ENCODE measurements at places on chromosomes 11 and 22. TPM values are rescaled to one million over a fixed set of nuclear protein-coding genes. Genes with fewer than 3 reads are reported as not detected.

DRD2 gene
- not detected for total RNA-seq

MAPK8IP1 gene
- 4.6 TPM for total RNA-seq

TBX10 gene
- 0.14 TPM for total RNA-seq

OR51B2 gene
- not detected for total RNA-seq

SGSM1 gene
- 8.8 TPM for total RNA-seq

ZNHIT2 gene
- 6.1 TPM for total RNA-seq

ART1 gene
- 0.58 TPM for total RNA-seq

HYLS1 gene
- total RNA-seq = 4.5 TPM

DNA sequence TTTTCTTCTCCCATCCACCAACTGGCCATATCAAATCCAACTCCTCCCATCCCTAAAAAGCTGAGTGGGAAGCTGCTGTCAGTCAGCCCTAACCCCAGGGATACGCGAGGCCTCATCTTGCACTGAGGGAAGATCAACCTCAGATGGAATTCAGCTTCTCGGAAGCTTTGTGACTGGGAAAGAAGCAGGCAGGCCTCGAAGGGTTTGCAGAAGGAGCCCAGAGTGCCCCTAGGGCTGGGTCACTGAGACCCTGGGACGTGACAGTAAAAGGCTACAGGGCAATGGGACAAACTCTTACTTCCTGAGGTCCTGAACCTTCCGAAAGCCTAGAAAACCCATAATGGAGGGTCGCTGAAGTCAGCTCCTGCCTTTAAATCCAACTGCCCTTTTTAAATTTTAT lies 34.4 kb upstream of the NNMT start:
- no peak overlapping the region for H3K27ac ChIP-seq
- peaks cover 59% of the 10 kb centered on the region for H3K4me1 ChIP-seq
- H3K4me3 ChIP-seq = no peak overlapping the region
- DNase-seq = no peak
- H3K27me3 ChIP-seq = no peaks in the 10 kb centered on the region

DNA sequence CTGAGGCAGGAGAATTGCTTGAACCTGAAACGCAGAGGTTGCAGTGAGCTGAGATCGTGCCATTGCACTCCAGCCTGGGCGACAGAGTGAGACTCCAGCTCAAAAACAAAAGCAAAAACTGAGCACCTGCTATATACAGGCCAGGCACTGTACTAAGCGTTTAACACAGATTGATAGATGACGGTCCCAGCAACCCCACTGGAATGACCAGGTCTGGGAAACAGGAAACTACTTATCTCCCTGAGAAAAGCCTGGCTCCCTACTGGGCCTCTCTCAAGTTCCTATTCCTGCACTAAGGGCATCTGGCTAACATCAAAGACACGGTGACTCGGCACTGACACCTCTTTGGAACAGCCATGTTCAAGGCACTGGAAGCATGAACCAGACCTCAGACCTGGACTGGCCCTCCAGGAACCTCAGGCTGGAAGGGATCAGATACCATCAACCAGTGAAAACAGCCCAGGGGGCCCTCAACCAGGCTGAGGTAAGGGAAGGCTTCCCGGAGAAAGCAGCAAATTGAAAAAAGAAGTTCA lies 16.6 kb downstream of the ARAP1 start:
- peak; percentile 57 for DNase-seq
- H3K4me3 ChIP-seq = no peak overlapping the region
- peaks cover 7% of the 10 kb centered on the region for H3K36me3 ChIP-seq
- peak overlapping the region; percentile 70 for H3K27ac ChIP-seq
- no peaks in the 10 kb centered on the region for H3K27me3 ChIP-seq

DNA sequence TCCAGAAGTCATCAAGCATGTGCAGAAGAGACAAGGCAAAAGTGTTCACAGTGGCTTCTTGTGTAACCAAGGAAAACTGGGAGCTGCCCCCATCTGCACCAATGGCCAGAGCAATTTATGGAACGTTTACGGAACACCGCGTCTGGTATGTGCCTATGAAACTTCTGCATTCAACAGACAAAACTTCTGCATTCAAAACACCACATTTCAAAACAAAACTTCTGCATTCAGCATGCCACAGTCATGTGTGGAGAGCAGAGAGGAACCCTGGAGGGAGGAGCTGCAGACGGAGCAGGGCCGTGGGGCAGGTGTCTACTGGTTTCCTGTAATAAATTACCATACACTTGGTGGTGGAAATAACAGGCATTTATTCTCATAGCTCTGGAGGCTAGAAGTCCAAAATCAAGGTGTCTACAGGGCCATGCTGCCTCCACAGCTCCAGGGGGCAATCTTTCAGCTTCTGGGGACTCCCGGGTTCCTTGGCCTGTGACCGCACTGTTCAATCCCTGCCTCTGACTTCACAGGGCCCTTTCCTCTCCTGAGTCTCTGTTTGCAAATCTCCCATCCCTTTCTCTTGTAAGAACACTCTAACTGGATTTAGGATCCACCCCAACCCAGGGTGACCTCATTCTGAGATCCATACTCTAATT lies 32.2 kb downstream of the RPL3 start:
- no peaks in the 10 kb centered on the region for H3K27me3 ChIP-seq
- H3K4me1 ChIP-seq = peaks cover 46% of the 10 kb centered on the region
- H3K4me3 ChIP-seq = no peak overlapping the region
- H3K27ac ChIP-seq = peak overlapping the region; percentile 47
- no peaks in the 10 kb centered on the region for H3K36me3 ChIP-seq
- DNase-seq = no peak

DNA sequence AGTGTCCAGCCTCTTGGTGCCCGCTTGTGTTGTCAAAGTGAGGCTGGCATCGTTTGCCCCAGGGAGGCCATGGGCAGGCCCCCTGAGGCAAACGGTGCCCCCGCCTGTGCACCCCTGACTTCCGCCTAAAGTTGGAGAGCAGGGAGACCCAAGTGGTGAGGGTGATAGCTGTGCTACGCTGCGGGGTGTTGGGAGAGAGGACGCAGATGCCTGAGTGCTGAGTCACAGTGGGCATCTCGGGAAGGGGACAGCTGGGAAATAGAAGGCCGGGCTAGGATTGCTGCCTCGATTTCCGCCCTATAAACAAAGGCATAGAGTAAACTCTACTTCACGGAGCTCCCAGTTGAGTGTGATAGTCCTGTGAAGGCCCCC lies 5.8 kb downstream of the GRIK4 start:
- DNase-seq = no peak
- H3K27me3 ChIP-seq = peaks cover 88% of the 10 kb centered on the region
- peaks cover 14% of the 10 kb centered on the region for H3K4me1 ChIP-seq
- H3K27ac ChIP-seq = no peak overlapping the region
- no peak overlapping the region for H3K4me3 ChIP-seq

DNA sequence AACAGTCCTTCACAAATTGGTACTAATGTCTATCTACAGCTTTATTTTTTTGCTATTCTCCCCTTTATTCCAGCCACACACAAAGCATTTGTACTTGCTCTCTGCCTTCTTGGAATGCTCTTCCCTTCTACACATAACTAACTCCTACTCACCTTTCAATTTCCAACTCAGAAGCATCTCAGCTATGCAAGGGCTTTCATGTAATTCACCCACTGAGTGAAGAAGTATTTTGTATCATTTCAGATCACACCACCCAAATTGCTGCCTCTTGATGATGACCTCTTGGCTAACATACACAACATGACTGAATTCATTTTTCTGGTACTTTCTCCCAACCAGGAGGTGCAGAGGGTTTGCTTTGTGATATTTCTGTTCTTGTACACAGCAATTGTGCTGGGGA lies at the start of gene OR4X2:
Gene OR4X2, plus strand, starts transcription at position 301 of the 400 bp plus-strand sequence. Its CDS starts 0 bp downstream, at position 301.
- H3K4me1 ChIP-seq = no peaks in the 10 kb centered on the region
- H3K4me3 ChIP-seq = no peak within 1 kb of the TSS
- H3K36me3 ChIP-seq = no peaks in the 10 kb centered on the region
- no peaks in the 10 kb centered on the region for H3K27me3 ChIP-seq
- H3K27ac ChIP-seq = no peak within 1 kb of the TSS

GRCh38 chr11:26901162-26901561 lies 92.8 kb upstream of the FIBIN start:
- H3K27me3 ChIP-seq = no peaks in the 10 kb centered on the region
- H3K4me1 ChIP-seq = no peaks in the 10 kb centered on the region

DNA sequence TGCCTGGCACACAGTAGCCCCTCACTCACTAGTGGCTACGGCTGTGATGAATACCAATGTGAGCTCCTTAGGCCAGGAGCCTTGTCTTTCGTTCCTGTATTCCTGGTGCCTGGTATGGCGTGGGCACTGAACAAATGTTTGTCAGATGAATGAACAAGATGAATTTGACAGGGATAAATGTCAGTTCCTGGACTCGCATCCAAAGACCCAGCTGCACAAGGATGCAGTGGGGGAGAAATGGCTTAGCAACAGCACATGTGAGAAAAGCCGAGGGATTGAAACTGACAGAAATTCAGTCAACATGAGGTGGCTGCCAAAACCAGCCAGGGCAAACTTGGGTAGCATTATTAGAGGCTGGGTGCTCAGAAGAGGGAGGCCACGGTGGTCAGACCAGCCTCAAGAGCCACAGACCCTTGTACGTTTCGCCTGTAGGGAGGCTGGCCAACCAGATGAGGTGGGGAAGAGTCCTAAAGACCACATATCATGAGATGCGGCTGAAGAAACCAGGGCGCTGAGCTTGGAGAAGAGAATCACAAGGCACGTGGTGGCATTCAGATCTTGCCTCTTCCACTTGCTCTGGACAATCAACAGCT lies 7.7 kb upstream of the SLC22A8 start:
- peaks cover 7% of the 10 kb centered on the region for H3K4me1 ChIP-seq
- no peak overlapping the region for H3K27ac ChIP-seq
- H3K27me3 ChIP-seq = peaks cover 35% of the 10 kb centered on the region

DNA sequence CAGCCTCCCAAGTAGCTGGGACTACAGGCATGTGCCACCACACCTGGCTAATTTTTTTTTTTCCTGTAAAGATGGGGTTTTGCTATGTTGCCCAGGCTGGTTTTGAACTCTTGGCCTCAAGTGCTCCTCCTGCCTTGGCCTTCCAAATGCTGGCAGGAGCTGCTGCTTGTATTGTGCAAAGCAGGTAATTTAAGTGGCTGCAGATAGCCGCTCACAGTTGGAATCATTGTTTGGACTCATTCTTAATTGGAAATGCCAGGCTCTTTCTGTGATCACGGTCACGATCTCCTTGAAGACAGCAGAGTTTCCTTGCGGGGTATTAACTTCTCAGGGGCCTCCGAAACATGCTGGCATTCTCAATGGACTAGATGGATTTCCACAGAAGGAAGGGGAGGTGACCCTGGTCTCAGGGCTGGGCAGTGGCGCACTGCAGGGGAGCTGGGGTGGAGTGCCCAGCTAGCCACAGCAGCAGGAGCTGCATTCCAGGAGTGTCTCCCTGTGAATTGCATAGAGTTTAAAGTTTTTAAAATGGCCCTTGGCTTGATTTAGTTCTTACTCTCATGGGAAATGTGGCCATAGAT lies 136.1 kb downstream of the MORC2 start:
- DNase-seq = no peak
- H3K36me3 ChIP-seq = no peaks in the 10 kb centered on the region
- H3K27ac ChIP-seq = no peak overlapping the region
- H3K27me3 ChIP-seq = no peaks in the 10 kb centered on the region

DNA sequence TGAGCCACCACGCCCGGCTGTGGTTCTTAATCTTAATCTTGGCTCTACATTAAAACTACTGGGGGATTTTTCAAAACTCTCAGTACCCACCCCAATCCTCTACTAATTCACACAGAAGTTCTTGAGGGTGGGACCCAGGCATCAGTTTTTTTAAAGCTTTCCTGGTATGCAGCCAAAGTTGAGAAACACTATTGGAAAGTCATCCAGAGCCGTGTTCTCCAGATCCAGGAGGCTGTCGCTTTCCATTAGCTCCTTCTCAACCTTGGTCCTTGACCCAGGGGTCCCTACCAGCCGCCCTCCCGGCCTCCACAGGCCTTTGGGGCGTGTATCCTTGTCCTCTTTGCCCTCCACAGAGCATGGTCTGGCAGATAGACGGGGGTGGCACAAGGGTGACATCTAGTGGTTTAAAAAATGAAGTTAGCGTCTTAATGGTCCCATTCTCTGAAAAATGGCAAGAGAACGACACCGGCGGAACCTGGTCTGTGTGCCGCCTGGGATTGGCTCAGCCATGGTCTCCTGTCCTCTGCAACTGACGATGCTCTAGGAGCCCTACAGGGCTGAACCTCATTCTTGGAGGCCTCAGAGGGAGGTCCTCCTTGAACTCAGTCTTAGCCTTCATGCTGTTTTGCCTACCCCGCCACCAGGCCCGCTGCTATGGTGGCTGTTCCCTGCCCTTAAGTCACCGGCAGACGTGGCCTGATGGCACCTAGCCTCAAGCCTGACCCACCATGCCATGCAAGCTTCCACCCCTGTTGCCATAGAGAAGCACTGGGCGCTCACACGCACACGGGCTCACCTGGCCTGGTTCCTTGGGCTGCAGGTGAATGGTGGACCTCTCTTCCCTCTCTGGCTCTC lies 152.0 kb upstream of the SYN3 start:
- no peak overlapping the region for H3K27ac ChIP-seq
- no peak overlapping the region for H3K4me3 ChIP-seq
- H3K4me1 ChIP-seq = no peaks in the 10 kb centered on the region
- peaks cover 38% of the 10 kb centered on the region for H3K27me3 ChIP-seq
- H3K36me3 ChIP-seq = no peaks in the 10 kb centered on the region

DNA sequence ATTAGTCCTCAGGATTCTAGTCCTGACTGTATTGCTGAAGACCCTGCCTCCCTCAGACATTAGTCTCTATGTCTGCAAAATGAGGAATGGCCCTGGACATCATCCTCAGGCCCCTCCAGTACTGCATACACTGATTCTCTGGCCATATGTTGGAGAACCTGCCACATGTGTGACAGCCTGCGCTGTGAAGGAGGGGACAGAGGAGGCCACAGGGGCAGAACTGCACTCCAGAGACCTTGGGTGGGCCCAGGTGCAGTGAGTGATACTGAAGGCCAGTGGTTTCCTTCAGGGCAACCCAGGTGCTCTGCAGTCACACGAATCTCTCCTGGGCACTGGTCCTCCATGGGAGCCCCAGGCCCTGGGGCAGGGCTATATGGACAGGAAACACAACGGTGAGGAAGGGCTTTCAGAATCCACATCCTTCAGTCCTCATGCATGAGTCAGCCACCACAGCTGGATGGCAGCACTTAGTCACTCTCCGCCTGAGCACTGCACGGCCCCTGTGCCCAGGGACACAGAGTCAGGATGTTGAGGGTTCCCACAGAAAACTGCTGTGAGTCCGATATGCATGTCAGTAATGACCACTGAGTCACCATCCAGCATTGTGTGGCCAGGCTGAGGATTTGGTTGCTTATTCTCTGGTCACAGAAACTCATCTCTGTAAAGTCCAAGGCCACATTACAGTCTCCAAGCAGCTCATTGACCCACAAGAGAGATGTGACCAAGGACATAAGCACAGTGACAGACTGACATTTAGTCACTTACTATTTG lies 39.7 kb downstream of the ME3 start:
- H3K4me3 ChIP-seq = no peak overlapping the region
- H3K4me1 ChIP-seq = peaks cover 39% of the 10 kb centered on the region
- no peaks in the 10 kb centered on the region for H3K27me3 ChIP-seq
- no peak for DNase-seq
- H3K36me3 ChIP-seq = peaks cover 4% of the 10 kb centered on the region
- H3K27ac ChIP-seq = no peak overlapping the region

- H3K36me3 ChIP-seq = peaks cover 7% of the 10 kb centered on the region
- peak within 1 kb of the TSS; percentile 86 for H3K27ac ChIP-seq
- H3K4me3 ChIP-seq = peak within 1 kb of the TSS; percentile 80
- H3K27me3 ChIP-seq = no peaks in the 10 kb centered on the region
- peaks cover 42% of the 10 kb centered on the region for H3K4me1 ChIP-seq
Observed at GRCh38 chr22:31496007-31496734, at the start of gene SFI1. Gene SFI1, plus strand, starts transcription at chr22:31496536. Its CDS starts 11,749 bp downstream, at chr22:31508285.

- H3K36me3 ChIP-seq = peaks cover 5% of the 10 kb centered on the region
- peak within 1 kb of the TSS; percentile 89 for H3K27ac ChIP-seq
Observed at GRCh38 chr11:107565219-107565937, at the start of gene ALKBH8. Gene ALKBH8, minus strand, starts transcription at chr11:107565735. Its CDS starts 4,842 bp downstream, at chr11:107560893.

Measured in left ventricle myocardium inferior (tissue), 1 donor.